T-helper 2 cell (primary cell): ENCODE measurements at places on chromosomes 4 and X.

- no peak for DNase-seq
These were observed 159.2 kb upstream of the WDFY3 start for GRCh38 chr4:85125688-85126087.

- DNase-seq, result no peak
These were observed 91.5 kb downstream of the GEMIN8 start for GRCh38 chrX:13938051-13938828.

DNA sequence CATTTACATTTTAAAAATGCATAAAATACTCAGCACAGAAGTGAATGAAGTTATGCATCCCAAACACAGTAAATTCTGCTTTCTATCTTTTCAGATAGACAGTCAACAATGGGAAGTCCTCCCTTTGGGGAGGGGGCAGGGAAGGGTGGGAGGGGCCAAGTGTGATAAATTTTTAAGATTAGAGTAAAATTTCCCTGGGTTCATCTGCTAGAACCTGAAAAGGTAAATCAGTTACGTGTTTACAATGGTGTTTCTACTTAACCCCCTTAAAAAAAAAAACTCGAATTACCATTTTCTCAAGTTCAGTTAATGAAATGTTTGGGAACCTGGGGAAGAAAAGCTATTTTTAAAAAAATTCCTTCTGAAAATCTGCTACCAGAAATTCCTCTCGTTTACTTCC is 9.1 kb downstream of the PITX2 start:
- DNase-seq, result no peak

GRCh38 chr4:42627885-42628646 is 28.8 kb downstream of the ATP8A1 start:
- DNase-seq, result no peak

DNA sequence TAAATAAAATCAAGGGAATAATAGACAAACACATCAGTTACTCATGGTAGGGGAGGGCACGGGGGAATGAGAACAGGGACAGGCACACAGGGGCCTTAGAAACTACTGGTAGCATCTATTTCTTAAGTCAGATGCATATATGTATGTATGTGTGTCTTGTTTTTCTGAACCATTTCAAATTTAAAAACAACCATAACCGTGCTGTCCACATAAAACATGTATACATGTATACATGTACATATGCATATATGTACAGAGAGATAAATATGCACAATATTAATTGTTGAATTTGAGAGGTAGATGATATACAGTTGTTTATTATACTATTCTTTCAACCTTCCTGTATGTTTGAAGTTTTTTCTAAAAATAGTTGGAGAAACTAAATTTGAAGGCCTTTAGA is 7.8 kb upstream of the AWAT1 start:
- no peak for DNase-seq

GRCh38 chr4:72274251-72274650 is 242.5 kb downstream of the NPFFR2 start:
- no peak for DNase-seq
